ENCODE measurements at places on chromosomes 3 and 15.

- DNase-seq = no peak
These were observed 51.7 kb upstream of the COL8A1 start for GRCh38 chr3:99586701-99587100.

DNA sequence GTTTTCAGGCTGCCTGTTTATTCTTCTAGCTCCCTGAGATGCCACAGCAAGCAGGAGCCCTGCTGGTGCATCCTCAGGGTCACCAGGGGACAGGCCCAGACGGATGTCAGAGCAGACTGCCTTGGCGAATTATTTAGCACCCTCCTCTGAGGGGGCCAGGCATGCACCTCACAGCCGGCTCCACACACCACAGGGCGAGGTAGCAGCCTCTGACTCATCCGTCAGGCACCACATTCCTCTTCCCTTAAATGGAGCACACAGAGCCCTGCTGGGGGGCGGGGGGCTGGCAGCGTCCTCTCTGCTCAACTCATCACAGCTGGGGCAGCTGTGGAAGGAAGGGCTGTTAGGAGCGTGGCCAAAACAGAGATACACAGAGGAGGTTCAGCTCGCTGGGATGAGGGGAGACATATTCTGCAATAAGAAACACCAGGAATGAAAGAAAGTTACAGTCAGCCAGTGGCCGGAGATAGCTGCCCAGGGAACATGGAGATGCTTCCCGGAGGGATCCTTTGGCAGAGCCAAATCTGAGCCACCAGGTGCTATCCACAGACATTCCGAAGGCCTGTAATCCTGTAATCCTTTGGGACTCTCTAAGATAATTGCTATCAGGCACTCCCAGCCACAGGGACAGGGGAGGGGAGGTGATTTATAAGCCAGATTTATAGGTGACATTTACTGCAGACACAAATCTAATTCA is 13.9 kb upstream of the PRICKLE2 start:
- no peak for DNase-seq

DNA sequence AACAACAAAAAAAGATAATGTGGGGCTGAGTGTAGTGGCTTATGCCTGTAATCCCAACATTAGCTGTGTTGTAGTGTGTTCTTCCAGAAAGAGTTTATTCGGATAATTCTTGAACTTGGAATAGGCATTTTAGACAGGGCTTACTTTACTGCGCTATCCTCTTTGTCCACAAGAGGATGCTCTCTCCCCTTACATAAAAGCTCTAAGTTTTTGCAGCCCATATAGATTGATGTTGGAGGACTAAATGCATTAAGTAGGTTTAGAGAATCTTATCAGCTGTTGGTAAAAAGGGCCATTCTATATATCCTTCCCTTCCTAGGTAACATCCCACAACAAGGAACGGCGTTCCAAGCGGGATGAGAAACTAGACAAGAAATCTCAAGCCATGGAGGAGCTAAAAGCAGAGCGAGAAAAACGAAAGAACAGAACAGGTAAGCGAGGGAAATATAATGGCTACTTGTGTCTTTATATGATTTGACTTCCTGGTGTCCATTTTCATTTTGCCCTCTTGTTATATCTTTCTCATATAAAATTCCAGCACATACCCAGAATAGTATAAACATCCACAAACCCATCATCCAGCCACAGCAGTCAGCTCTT is 27.8 kb upstream of the ITPKA start:
- no peak for DNase-seq

- no peak for DNase-seq
These were observed at the start of gene AADACL2 for GRCh38 chr3:151733613-151734012. AADACL2 (plus strand) TSS chr3:151733927; CDS start chr3:151734036, 109 bp downstream.

Data from stimulated activated CD8-positive, alpha-beta memory T cell treated with anti-CD3 and anti-CD28 coated beads, Interleukin-2, amount 100 ng/mL, for 48 hours (primary cell).